ENCODE measurements at places on chromosomes 1 and 21. TPM values are rescaled to one million over a fixed set of nuclear protein-coding genes. Genes with fewer than 3 reads are reported as not detected.

DNA sequence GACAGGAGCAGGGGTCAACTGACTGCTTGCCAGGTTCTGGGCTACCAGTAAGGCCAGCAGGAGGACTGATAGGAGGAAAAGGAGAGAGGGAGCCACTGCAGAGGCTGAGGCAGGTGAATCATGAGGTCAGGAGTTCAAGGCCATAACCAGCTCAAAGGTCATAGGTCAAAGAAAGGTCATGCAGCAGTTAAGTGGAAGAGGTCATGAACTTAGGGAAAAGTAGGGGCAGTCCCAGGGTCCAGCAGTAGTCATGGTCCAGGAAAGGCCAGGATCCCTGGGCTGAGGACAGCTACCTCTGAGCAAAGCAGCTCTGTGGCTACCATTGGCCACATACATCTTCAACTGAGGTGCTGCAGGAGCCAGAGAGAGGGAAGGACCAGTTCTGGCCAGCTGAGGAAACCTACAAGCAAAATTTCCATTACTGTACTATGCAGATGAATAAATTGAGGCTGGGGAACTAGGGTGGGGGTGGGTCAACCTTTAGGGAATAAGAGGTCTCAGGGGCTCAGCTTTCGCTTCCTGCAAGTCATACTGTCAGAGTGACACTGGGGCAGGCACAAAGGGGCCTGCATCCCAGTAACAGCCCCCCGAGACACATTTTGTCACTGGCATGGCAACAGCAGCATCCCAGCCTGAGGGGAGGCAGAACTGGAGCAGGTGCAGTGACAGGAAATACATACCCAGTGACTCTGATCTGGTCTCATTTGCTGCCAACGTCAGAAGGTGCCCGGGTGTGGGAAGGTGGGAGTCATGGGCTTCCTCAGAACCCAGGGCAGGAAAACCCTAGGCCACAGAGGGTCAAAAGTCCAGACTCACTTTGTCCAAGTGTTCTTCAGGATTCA is 5.2 kb upstream of the INPP5B start:
- DNase-seq = no peak

DNA sequence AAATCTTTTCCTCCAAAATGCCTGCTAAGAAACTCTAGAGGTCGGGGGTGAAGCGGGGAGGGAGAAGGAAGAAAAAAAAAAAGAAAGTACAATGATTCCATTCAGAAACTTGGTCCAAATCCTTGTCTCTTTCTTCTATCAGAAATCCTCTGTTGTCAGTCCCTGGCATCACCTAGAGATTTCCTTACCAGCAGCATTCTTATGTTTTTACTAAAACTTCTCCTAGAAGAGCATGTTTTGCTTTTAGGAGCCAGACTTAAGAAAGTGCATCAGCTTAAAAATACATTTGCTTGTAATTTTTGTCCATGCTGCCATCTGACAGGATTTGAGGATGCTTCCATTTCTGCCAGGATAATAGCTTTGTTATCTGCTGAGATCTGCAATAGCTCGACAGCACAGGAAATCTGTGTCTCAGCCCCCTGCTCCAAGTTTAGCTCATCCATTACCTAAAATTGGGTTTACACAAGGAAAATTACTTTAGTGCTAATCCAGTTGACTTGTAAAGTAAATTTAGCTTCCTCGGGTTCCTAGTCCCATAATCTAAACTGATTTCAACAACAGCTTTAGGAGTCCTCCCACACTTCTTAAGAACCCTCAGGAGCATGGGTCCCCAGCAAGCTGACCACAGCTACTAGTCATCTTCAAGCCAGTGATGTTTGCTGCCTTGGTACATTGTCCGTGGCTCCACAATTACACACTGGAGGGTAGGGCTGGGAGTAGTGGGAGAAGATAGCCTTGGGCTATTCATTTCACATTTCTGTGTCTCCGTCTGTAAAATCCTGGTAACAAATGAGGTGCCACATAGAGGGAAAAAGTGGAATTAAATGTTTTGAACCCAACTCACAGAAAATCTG is 92.3 kb upstream of the UBE2U start:
- no peak for DNase-seq

DNA sequence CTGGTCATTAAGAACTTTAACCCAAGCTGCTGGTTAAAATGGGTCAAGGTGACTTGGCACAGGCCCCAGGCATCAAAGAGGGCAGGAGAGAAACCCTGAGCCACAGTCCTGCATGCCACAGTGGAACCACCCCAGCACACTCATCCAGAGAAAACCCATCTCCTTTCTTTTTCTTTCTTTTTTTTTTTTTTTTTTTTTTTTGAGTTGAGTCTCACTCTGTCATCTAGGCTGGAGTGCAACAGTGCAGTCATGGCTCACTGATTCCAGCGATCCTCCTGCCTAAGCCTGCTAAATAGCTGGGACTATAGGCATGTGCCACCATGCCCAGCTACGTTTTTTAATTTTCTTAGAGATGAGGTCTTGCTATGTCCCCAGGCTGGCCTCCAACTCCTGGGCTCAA is 109.2 kb upstream of the RAB4A start:
- no peak for DNase-seq

Gene BMP8B
- polyA plus RNA-seq = 0.48 TPM

- peak; percentile 32 for DNase-seq
Observed at GRCh38 chr1:33140153-33141149, 41.4 kb downstream of the TRIM62 start.

GRCh38 chr1:235999259-235999925 is 65.5 kb downstream of the NID1 start:
- no peak for DNase-seq
